ENCODE measurements at places on chromosomes 12 and 14.

GRCh38 chr12:22333186-22333712, 1.3 kb downstream of the ST8SIA1 start:
- no peak for DNase-seq

GRCh38 chr14:23285530-23286019, 357 bp downstream of the HOMEZ start:
- DNase-seq: no peak

DNA sequence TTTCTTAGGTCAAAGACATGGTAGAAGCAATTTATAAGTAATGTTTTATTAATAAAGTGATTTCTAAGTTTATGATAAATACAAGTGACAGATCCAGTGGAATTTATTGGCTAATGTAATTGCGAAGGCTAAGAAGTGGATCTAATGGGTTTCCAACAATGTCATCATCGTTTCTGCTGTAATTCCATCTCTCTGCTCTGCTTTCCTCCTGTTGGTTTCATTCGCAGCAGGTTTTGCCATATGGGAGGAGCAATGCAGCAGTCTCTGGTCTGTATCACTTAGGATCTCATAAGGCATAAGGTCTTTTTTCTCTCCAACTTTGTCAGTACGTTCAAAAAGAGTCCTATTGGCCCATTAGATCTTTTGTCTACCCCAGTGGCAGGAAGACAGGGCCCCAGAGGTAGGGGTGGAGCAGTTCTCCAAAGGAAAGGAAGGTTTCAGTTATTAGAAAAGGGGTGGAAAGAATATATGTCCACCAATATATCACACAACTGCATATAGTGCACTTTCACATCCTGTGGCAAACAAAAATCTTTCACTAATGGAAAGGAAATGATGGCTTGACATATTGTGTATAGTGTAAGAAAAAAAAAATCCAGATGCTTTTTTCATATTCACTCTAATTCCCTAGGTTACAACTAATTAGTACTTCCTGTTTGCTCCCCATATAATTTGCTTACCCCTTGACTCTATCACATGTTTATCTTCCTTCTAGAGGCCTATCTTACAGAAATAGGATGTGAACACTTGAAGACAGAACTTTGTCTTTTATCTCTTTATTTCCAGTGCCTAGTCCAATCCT, 451.3 kb downstream of the ZFP36L1 start:
- no peak for DNase-seq

DNA sequence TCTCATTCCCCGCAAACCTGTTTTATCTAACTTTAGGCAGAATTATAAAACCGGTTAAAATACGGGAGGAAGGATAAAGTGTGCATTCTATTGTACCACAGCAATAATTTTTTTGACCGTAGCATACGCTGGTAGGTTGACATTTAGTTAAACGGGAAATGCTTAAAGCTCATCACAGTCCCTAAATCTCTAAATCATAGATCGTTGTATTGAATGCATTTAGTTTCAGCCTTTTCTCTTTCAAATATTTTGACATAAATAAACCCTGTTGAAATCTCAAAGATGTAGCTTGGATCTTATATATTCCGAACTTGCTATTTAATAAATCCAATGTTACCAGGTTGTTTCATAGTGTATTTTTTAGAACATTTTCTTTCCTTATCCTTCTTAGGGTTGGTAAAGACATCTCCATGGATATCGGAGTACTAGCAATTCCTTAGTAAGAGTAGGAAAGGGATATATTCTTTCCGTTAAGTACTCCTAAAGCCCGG, 798 bp downstream of the CLEC2B start:
- DNase-seq: no peak

- DNase-seq: no peak
Observed at GRCh38 chr14:104219731-104220214, 81.4 kb downstream of the KIF26A start.

DNA sequence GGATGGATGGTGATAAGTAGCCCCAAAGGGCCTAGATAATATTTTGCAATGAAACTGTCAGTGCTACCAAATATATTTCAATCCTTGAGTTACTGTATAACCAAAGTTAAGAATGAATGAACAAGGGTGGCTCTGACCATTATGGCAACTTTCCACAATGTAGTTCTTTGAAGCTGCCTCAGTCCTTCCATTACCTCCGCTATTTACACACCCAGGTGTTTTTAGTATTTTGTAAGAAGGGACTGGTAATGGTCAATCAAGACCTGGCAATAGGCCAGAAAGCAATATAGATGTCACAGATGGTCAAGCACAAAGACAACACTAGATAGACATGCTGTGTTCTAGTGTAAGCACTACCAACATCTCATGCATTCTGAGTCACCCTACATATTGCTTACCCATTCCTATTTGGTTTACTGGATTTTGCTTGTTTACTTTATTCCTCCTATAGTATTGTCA, 16.3 kb downstream of the DUSP16 start:
- no peak for DNase-seq

DNA sequence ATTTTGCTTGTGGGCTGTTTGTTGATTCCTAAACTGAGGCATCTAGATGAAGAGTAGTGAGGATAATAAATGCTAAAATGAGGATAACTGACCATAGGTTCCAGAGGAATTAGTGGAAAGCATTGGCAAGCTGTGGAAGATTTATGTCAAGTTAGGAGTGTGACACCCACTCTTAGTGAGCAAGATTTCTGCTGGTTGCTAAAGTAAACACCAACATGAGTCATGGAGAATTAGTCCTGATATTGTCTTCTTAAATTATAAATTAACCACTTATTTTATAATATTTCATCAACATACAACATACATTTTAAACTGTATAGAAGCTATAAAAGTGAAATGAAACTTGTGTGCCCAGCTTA, 328.2 kb downstream of the RPL10L start:
- DNase-seq: no peak
